Cardiac fibroblast (primary cell): ENCODE measurements at places on chromosomes 1 and 21.

DNA sequence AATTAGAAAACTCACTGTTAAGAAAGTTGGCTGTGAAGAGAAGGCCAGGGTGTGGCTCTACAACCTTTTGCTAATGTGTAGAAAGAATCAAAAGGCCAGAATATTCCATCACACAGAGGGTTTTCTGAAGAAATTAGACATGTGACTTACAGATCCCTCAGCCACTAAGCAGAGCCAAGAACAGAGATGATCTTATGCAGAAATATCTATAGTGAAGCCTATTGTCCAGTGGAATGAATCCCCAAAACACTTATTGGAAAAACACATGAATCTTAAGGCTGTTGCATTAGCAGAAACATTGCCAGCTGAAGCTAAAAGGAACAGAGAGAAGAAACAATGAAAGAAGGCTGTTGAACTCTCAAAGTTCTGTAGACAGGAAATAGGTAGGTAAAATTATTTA lies 979.2 kb downstream of the MRPL39 start:
- DNase-seq: no peak

- DNase-seq: peak; percentile 45
These were observed 26.3 kb downstream of the RAB7B start for GRCh38 chr1:205976708-205977401.

GRCh38 chr1:218462116-218462515 lies 117.0 kb downstream of the TGFB2 start:
- DNase-seq: no peak

GRCh38 chr1:158972841-158973240 lies 36.9 kb upstream of the IFI16 start:
- DNase-seq: peak; percentile 5

DNA sequence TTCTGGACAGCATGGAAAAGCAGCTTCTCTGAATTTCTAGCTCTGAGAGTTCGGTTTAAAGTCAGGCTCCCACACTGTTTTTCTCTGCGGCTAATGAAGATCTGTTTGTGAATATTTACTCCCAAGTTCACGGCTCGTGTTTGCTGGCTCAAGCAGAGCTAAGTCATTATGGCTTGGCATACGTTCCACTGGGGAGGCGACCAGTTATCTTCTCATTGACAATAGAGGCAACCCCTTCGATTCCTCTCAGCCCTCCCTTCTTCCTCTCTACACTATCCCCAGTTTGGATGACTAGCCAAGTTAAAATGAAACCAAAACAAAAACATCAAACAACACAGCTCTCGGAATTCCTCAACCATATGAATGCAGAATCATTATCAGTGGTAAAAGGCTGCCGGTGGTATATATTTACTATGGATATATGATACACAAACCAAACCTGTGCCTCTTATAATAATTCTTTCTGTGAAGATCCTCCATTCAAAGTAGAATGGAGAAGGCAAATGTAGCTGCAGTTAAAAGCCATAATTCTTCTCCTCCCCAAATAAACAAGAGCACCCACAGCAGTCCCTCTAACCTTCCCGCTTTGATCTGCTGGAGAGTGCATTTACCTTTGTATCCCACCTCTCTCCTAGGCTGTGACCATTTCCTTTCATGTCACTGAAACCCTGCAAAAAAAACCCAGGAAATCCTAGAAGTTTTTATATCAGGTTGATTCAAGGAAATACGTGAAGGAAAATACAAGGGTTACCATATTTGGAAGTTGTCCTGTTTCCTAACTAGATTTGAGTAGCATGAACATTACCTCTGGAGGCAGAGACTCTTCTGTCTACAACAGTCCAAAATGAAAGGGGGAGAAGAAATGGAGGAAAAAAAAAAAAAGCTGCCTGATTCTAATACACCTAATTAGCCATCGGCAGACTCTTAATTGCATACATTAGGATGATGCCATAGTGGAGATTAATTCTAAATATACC lies 108.3 kb upstream of the USH2A start:
- DNase-seq: peak; percentile 39

DNA sequence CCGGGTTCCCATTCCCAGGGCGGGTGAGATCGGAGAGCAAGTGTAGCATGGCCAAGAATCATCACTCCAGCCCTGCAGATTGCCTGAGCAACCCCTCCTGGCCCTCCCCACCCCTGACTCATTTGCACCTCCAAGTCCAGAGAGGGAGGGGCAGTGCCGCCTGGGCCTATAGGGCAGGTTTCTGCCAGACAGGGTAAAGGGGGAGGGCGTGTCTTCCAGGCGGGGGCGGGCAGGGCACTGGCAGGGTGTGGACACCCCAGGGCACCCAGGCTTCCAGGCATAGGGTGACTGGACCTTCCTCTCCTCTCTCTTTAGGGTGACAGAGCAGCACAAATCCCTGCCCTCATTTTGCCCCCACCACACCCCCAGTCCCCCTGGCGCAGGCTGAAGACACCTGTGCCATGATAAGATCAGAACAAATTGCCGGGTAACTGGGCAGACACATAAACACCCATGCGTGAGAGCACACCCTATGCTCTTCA lies 3.2 kb upstream of the CRYBG2 start:
- DNase-seq: no peak

DNA sequence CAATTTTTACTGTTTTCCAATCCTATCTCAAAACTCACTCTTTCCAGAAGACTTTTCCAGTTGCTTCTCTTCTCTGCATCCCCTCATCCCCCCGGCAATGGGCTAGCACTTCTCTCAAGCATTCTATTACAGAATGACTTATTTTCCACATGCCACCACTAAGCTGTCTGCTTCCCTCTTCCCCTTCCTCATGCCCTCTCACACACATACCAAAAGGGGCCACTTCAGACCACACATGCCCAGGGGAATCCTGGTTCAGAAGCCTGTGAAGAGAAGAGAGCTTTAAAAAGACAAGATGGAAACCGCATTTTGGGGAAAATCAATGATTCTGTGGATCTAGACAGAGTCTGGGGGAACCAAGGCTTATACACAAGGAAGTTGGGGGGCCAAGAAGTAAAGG lies 8.4 kb upstream of the LORICRIN start:
- DNase-seq: no peak

DNA sequence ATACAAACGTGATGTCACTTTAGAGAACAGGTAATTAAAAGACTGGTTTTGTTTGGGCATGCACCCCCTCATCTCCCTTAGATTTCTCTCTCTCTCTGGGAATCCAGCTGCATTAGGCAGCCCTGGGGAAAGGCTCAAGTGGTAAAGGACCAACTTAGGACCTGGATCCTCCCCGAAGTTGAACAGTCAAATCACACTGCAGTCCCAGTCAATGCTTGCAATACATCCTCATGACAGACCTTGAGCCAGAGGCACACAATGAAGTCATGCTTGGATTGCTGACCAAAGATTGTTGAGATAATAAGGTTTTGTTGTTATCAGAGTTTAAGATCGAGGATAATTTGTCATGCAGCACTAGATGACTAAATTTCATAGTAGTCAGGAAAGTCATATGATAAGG lies 1285.8 kb upstream of the NCAM2 start:
- DNase-seq: no peak

GRCh38 chr1:38340409-38340808 lies 293.8 kb upstream of the POU3F1 start:
- DNase-seq: no peak

DNA sequence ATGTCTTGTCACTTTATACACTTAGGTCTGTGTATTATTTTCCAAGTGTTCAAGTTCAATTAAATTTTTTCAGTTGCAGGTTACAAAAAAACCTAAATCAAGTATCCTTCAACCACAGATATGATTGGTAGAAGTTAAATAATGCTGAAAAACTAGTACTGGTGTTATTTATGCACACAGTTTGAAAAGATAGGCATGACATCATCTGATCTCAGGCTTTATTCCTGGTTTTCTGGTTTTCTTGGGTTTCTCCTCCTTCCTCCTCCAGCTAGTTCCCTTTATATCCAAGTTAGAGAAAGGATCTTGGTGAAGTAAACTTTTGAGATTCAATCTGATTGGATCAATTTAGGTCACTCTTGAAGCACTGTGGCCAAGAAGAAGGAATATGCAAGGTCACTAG lies 1201.1 kb upstream of the B3GALT2 start:
- no peak for DNase-seq

- no peak for DNase-seq
These were observed 74.3 kb downstream of the SDC3 start for GRCh38 chr1:30834253-30834652.

DNA sequence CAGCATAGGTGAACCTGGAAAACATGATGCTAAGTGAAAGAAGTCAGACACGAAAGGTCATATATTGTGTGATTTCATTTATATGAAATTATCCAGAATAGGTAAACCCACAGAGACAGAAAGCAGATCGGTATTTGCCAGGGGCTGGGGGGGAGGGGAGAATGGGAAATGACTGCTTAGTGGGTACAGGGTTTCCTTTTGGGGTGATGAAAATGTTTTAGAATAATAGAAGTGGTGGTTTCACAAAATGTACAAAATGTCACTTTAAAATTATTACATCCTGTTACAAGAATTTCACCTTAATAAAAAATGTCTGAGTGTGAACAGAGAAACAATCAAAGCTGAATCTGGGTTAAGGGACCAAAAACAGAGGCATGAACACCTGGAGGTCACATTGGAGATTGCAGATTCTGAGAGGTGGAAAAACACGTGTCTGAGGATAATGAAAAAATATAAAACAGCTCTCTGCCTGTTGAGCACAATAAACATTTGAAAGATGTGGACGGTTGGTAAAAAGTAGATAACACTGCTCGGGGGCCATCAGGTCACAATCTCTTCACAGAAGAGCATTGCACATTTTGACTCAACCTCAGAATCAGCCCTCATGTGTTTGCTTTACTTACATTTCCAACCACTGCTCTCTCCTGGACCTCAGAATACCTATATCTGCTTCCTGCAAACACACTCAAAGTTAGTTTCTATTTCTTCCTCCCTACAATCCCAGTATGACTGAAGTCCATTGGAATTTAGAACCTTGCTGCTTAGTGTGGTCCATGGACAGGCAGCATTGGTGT lies 3.2 kb downstream of the SLAMF6 start:
- DNase-seq: no peak

- peak; percentile 54 for DNase-seq
These were observed 456 bp upstream of the SMYD2 start for GRCh38 chr1:214280386-214281020.

DNA sequence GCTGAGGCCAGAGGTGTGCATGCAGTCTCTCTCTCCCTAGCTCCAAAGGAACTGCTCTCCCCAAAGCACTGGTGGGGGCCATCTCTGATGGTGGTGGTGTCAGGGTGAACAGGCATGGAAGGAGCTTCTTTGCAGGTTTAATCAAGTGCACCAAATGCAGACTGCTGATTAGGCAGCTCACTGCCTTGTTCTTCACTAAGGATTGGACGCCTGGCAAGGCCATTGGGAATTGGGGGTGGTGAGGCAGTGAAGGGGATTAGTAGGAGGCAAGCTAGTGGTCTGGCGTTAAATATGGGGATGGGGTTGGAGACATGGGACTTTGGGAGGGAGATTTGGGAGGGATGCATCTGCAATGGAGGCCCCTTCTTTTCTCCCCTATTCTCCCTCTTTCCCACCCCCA lies 1.5 kb downstream of the CACNA1E start:
- DNase-seq: no peak

- DNase-seq: no peak
These were observed 178.5 kb downstream of the RHOU start for GRCh38 chr1:228913626-228914414.

GRCh38 chr1:170749549-170749948 lies 85.6 kb downstream of the PRRX1 start:
- DNase-seq: no peak

DNA sequence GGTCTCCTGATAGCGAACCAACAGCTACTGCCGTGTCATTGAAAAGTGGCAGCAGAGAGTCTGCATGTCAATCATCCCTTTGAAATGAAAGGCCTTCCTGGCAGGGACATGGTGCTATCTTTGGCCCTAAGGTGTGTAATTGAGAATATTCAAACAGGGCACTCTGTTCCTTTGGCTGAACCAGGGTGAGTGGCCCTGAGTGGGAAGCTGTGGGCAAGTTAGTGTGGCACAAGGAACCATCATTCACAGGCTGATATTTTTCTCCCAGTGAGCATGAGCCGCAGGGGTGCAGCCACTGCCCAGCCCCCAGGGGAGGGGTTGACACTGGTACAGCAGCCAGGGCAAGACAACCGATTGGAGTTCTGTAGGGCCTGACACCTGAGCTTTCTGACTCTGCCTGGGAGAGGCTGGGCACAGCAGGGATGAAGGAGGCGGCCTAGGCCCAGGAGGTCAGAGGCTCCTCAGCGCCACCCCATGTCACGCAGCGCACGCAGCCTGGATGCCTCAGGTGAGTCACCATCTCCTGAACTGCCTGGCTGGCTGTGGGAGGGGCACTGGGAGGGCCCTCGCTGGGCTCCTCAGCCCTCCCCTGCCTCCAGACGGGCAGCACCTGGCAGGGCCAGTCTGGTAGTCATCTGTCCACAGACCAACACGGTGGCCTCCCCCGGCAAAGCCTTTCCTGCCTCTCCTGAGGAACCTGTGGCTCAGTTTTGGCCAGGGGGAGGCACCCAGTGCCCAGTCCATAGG lies 13.2 kb downstream of the QSOX1 start:
- DNase-seq: no peak

- no peak for DNase-seq
These were observed 25.2 kb downstream of the WNT3A start for GRCh38 chr1:228032041-228032440.

- DNase-seq: peak; percentile 83
These were observed 4.6 kb downstream of the CRYBG2 start for GRCh38 chr1:26349188-26349876.

DNA sequence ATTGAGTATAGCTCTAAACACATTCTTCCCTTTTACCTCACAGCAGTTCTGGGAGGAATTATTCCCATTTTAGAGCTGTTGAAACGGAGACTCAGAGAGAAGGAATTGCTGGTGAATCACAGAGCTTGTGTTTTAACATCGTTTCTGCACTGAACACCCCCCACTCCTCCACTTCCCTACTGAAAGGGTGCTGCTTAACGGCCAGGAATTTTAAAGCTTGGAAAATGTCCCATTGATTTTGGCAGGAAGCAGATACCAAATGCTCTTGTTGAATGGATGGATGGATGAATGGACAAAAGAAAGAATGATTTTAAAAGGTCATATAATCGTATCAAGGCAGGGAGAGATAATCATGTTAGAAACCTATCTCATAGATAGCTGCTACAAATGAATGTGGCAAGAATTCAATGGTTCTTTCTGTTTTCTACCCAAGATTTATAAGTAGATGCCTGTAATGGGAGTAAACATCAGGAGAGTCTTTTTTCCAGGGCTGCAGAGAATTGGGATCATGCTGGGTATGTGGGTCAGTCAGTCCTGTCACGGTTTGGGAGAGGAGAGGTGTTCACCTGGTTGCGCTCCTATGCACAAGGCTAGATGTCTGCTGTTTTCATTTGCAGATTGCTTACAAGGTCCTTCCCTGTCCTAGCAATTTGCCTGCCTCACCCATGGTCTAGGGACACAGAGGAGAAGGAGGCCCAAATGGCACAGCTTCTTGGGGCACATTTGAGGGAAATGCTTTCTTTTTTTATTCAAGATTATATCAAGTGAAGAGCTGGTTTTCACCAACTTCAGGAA lies 19.0 kb downstream of the FAM163A start:
- DNase-seq: peak; percentile 27
